Caki2 (cell line): ENCODE measurements at places on chromosomes 2 and 18.

- DNase-seq = no peak
Measured at GRCh38 chr2:233867993-233868532, at the start of gene MSL3B. Gene MSL3B, minus strand, starts transcription at chr2:233868386.

- no peak for DNase-seq
Measured at GRCh38 chr2:151306621-151307020, 17.2 kb upstream of the NMI start.

- no peak for DNase-seq
Measured at GRCh38 chr2:71934595-71935261, 212.9 kb downstream of the CYP26B1 start.

GRCh38 chr18:79949697-79950487, 1.6 kb downstream of the SLC66A2 start:
- DNase-seq = no peak

- no peak for DNase-seq
Measured at GRCh38 chr18:9701609-9702349, 6.3 kb upstream of the RAB31 start.

DNA sequence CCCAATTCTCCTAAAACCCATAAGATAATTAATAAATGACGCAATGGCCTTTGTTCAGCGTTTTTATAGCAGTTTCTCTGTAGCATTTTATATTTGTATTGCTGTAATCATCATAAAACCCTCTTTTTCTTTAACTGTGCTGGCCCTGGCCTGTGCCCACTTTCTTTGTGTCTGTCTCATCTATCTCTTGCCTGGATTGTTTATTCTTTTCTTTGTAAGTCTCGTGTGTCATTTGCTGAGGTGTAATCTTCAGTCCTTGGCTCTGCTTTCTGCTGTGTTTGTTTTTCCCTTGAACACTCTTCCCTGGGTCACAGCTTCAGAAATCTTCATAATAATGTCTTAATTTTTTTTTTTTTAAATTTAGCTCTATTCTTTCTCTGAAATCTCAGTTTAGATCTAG, 525.8 kb upstream of the LINC00305 start:
- DNase-seq = no peak

DNA sequence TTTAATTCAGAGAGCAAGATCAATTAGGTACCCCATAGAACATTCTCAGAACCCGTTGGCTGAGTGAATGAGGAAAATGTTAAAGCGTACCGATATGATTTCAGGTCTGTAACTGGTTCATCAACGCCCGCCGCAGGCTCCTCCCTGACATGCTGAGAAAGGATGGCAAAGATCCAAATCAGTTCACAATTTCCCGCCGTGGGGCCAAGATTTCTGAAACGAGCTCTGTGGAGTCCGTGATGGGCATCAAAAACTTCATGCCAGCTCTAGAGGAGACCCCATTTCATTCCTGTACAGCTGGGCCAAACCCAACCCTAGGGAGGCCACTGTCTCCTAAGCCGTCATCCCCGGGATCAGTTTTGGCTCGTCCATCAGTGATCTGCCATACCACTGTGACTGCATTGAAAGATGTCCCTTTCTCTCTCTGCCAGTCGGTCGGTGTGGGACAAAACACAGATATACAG, 7.3 kb downstream of the TGIF1 start:
- peak; percentile 65 for DNase-seq

DNA sequence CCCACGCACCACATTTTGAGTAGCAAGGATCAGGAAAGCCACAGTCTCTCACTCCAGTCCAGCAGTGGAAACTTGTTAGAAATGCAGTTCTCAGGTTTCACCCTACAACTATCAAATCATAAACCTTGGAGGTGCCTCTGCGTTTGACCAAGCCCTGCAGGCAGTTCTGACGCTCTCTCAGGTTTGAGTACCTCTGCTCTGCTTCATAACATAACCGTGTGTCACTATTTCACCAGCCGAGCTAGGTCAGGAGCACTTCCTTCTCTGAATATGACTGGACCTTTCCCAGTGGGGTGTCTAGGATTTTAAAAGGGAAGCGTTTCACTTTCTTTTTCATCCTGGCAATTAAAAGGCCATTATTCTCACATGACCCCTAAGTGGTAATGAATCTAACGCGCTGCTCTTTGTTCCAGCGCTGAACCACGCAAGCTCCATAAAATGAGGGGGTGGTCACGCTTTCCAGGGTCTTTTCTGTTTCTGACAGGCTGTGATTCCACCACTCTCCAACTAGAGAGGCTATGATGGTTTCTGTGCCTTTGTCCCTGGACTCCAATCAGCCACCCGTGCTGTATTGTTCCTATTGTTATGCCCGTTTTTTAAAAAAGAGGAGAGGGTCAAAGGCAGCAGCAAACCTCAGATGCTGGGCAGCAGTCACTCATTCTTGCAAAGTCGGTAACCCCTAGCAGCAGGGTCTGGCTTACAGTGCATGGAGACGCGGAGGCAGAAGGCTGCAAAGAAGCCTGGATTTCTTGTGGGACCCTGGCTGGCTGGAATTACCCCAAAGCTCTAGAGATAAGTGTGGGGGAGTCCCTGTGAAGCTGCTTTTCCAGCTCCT, 75.2 kb upstream of the CTNNA2 start:
- DNase-seq = no peak

- no peak for DNase-seq
Measured at GRCh38 chr2:172086241-172087206, 1.2 kb downstream of the DLX1 start.

DNA sequence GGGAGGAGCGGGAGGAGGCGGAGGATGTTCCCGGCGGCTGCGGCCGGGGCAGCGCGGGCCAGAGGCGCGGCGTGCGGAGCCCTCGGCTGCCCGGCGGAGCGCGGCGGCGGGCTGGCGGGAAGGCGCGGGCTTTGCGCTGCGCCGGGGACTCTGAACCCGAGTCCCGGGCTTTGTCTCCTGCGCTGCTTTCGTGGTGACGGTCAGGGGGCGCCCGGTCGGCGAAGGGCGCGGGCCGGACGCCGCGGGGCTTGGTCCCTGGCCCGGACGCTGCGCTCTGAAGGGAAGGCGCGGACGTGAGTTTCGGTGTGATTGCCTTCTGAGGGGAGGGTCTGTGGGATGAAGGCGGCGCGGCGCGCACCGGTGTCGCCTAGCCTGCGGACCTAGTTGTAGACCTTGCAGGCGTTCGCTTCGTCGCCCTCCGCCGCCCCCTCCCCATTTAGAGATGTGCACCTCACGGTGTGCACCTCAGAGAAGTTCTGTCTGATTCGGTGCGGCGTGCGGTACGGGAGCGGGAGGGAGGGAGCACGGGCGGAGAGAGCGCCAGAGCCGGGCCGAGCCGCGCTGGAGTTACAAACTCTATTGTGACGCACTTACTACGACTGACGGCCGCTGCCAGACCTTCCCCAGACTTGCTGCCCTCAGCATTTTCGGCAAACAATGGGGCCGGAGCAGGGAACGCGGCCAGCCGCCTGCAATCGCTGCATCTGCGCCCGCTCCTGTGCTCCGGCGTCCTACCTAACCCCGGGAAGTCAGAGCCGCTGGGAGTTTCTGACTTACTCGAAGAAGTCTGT, 2.1 kb downstream of the BCL2L11 start:
- DNase-seq = peak; percentile 68

DNA sequence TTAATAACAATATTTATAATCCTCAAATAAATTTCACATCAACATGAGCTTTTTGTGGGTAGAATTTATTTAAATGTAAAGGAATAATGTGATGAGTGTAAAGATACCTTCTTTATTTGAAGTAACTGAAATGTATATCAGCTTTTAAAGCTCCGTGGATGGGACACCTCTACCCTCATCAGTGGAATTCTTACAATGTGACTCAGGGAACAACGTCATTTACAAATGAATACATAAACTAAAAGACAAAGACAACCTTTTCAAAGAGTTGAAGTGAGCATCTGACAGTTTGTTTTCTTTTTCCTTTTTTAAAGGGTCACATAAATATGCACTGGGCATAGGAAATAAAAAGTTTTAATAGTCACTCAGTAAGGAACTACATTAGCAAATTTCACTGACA, 1127.0 kb upstream of the CRIM1 start:
- DNase-seq = no peak

DNA sequence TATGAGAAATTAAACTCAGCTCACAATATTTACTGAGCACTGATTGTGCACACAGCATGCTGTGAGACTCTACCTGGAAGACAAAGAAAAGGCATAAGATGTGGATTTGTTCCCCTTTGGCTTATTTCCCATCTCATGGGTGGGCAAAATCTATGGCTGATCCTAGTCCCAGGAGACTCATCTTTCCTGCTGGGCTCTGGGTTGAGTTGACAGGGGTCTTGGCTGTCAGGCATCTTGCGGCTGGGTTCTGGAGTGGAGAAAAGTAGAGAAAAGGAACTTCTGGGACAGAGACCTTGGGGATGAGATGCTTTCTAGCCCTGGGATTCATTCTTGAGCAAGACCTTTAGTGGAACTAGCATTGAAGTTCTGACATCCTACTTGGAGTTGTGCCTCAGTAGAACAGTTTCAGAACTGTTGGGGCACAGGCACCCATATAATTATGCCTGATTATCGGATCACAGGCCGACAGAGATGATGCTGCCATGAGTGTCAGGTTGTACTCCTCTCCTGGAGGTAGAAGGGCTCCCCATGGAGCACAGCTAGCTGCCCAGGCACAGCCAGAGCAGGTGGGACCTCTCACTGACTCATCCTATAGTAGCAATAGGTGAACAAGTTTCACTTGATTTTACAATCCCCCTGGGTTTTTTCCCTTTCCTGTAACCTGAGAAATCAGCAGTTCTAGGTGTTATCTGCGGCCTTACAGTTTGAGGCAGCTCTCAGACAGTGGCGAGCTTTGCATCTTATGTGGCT, 260.9 kb downstream of the CYRIA start:
- DNase-seq = no peak

GRCh38 chr2:88530081-88530480, 77.6 kb upstream of the FOXI3 start:
- DNase-seq = no peak

GRCh38 chr2:67996772-67997527, 65.9 kb downstream of the C1D start:
- no peak for DNase-seq

- no peak for DNase-seq
Measured at GRCh38 chr2:30115981-30116285, 30.9 kb upstream of the YPEL5 start.

DNA sequence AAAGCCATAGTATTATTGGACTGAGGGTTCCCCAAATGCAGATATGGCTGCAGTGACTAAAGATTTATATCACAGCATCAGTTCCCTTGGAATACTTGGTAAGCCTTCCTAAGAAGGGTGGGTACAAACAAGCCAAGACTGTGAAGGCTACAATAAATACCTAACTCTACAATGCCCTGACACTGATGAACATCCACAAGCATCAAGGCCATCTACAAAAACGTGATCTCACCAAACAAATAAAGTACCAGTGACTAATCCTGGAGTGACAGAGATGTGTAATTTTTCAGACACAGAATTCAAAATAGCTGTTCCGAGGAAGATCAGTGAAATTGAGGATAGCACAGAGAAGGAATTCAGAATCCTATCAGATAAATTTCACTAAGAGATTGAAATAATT, 254.5 kb downstream of the PARD3B start:
- DNase-seq = no peak

DNA sequence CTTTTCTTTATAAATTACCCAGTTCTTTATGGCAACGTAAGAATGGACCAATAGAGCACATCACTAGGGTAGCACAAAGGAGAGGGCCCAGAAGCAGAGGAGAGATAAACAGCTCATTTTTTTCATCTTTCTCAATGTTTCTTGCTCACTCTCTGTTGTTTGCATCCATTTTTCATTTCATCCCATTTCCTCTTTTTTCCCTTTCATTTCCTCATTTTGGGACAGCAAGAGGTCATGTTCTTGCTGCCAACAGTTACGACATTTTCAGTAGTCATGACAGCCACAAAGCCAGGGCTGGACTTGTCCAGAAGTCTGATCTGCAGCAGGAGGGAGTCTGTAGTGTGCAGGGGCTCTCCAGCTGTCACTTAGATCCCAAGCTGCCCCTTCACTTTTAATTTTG, 52.7 kb upstream of the CYP1B1 start:
- DNase-seq = no peak

DNA sequence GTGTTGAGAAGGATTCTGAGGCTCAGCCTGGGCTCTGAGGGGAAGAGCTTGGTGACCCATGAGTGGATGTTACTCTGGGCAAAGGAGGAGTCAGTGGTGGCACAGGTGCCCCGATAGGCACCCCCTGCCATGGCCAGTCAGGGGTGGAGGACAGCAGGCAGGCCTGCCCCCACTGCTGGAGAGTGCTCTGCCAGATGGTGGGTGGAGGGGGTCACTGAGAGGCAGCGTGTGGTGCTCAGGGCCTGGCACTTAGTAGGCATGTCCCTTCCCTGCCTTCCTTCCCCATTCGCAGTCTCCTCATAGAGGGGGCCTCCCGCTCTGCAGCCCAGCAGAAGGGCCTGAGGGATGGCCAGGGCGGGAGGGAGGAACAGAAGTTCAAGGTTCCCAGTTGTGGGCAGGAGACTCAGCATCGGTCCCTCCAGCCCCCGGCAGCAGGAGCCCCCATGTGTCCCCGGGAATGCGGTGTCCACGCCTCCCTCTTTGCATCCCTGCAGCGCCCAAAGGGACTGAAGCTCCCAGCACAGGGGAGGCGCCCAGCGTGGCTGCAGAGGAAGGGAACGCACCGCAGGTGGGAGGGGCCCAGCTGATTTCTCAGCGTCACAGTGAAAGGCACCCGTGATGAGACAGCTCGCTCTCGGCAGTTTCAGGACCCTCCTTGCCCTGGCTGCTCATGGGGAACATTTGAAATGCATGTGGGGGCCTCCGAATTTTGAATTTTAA, 5.7 kb upstream of the SNED1 start:
- no peak for DNase-seq

DNA sequence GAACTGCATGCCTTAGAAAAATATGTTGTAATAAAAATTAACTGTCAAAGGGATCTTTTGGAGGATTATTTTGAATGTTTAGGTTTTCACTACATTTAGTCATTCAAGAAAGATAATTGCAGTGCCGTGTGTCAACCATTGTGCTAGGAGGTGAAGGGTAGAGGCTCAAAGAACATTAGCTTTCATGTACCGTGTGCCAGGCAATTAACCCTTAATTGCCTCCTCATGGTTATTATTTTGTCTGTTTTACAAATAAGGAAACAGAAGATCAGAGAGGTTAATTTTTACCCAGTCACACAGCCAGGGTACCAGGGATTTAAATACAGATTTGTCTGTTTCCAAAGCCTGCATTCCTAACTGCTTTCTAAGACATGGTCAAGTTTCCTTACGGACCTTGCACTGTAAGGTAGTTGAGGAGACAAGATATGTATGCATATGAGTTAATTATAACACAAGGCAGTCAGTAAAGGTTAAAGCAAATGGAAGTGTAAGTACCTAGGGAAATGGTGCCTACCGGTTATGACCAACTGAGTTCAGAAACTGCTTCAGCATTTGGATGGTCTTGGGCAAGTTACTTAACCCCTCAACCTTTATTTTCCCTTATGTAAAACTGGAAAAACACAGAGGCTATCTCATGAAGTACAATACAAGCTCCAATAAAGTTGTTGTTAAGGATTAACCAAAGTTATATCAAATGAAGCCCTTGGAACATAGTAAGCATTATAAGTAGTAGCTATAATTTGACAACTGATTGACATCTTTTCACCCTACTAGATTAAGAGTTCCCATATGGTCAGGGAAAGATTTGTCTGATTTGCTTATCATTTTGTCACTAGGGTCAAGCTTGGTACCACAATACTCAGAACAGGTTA, 434.9 kb downstream of the MBD2 start:
- DNase-seq = no peak

- DNase-seq = no peak
Measured at GRCh38 chr2:219631406-219631891, 4.0 kb downstream of the SLC4A3 start.

GRCh38 chr2:226362980-226363379, 436.6 kb downstream of the IRS1 start:
- DNase-seq = peak; percentile 10

GRCh38 chr18:8426401-8426800, 182.8 kb upstream of the RAB12 start:
- no peak for DNase-seq
